ENCODE measurements at places on chromosomes 4 and X.
A peak's percentile ranks its signal among the peaks of the same experiment; 100 is the strongest.

GRCh38 chr4:81457345-81457744, 14.4 kb downstream of the RASGEF1B start:
- DNase-seq: no peak

- DNase-seq: no peak
Measured at GRCh38 chr4:8105306-8106100, 53.1 kb downstream of the ABLIM2 start.

DNA sequence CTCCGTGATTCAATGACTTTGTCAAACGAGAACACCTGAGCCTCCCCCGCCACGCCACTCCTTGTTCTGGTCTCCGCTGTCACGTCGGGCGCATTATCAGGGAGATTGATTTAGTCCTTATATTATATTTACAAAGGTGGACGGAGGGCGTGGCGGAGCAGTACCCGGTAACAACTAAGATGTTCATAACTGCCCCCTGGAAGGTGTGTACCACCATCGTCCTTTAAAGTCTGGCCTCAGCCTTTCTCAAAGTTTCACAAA, 284.2 kb downstream of the PACRGL start:
- no peak for DNase-seq

GRCh38 chr4:47913861-47914219, 543 bp downstream of the NFXL1 start:
- DNase-seq: no peak

- peak; percentile 30 for DNase-seq
Measured at GRCh38 chrX:101658661-101659491, 774 bp downstream of the ARMCX2 start.

DNA sequence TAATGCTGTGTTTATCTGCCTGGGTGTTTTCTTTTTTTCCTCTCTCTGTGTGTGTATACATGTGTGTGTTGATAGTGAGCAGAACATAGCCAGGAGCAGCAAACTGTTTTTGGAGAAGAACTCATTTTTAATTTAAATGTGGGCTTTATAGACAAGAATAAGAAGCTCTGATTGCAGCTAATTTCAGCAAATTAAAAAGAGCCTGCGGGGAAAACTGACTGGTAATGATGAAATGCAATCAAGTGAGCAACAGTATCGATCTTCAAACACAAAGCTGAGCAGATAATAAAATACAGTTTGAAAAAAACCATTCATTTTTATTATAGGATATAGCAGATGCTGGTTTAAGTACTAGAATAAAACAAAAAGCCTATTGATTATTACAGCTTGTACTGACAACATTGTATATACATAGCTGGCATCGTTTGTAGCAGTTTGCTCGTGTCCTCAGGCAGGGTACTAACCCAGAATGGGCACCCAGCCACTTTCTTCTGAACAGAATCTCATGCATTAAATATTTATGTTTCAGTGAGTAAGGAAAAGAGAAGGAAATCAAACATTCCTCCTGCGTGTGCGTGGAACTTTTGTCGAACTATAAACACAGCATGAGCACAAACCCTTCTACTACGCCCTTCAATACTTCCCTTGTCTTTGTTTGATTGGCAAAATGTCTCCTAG, 73.5 kb upstream of the ZFP42 start:
- DNase-seq: no peak

- DNase-seq: no peak
Measured at GRCh38 chrX:92231391-92231790, 452.2 kb downstream of the PCDH11X start.

GRCh38 chr4:2963966-2964471, 648 bp downstream of the GRK4 start:
- DNase-seq: no peak

DNA sequence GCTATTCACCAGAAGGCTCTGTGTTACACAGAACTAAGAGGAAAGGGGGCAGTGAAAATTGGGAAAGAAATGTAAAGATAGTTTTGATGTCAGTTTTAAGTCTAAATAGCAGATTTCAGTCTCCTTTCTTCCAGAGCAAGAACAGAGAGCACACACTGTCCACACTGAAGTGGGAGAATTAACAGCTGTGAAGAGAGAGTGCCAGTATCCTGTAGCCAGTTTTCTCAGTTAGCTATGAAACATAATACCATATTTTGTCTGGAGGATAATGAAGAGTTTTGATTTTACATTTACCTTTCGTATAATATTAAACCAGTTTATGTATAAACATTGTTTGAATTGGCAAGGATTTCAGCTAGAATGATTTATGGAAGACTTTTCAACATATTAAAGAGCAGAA, 35.1 kb downstream of the FBXO8 start:
- no peak for DNase-seq

DNA sequence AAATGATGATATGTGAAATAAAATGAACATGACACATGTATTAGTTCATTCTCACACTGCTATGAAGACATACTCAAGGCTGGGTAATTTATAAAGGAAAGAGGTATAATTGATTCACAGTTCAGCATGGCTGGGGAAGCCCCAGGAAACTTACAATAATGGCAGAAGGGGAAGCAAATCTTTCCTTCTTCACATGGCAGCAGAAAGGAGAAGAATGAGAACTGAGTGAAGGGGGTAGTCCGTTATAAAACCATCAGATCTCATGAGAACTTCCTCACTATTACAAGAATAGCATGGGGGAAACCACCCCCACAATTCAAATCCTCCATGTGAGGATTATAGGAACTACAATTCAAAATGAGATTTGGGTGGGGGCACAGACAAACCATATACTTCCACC, 243.9 kb upstream of the GYPA start:
- no peak for DNase-seq

GRCh38 chr4:38177641-38178391, 217.6 kb downstream of the PTTG2 start:
- no peak for DNase-seq

DNA sequence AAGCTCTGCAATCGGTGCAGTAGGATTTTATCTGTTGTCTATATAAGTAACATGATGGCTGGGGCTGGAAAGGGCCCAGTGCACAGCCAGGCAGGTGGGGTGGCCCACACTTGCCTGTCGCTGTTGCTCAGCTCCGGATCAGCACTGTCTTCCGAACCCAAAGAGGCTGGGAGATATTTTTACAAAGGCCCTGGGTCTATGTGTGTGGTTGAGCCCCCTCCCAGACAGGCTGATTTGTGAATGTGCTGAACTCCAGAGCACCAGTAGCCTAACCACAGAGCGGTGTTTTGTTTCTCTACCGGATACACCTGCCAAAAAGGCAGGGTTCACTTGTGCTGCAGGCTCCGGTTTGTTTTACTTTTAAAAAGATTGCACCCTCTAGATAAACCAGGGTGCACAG, 33.5 kb upstream of the CHRNA9 start:
- DNase-seq: no peak

DNA sequence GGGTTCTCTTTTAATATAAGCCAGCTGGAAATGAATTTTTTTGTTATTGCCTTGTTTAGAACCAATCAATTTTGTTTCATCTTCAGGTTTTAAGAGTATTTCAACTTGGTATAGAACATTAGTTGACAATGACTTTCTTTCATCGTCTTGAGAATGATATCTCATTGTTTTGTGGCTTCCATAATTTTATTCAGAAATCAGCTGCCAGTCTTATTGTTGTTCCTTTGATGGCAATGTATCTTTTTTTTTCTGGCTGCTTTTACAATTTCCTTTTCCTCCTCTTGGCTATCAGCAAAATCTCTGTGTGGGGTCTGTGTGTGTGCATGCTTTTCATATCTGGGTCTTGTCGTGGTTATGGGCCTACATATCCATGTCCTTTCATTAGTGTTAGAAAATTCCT, 1536.4 kb upstream of the TENM3 start:
- DNase-seq: no peak

DNA sequence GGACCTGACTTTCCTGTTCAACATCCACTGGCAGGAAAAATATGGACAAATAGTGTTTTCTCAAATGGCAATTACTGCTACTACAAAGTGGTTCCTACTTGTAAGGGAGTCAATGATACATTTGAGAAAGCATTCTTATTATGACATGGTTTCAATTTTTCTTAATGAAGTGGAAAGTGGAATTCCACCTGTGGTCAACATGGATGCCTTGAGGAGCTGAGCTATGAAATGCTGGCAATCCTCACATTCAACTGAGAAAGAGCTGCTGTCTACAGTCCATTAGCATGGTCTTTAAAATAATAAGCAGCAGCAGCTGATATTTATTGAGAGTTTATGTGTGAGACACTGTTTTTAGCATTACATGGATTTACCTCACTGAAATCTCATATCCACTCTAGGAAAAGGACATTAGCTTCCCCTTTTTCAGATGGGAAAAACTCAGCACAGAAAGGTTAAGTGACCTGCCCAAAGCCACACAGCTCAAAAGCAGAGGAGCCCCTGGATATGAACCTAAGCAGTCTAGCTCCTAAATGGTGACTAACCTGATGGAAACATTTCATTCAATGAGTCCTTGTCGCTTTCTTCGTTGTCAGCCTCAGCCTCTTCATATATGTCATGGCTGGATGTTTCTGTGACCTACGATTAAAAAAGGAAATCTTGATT, 29.2 kb downstream of the MAP7D3 start:
- DNase-seq: no peak

DNA sequence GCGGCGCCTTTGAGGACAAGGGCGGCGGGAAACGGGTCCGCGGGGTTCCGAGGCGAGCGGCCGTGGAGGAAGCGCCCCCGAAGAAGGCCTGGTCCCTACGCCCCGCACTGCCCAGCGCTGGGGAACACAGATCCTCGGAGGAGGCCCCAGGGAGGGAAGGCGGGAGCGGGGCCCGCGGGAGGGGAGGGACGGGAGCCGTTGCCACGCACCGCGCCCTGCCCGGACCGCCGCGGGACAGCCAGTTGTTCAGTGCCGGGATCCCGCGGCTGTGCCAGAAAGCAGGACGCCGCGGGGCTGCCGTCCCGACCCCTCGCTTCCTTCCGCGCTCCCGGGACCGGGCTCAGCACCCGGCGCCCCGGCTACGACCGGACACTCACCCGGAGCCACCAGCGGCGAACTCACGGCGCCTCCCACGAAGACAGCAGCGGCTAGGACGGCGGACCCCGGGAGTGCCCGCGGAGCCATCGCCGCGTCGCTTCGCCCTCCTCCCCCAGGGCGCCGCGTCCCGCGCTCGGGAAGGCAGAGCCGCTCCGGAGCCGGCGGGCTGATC, 278 bp downstream of the RELL1 start:
- no peak for DNase-seq

GRCh38 chr4:161546902-161547301, 616.9 kb downstream of the FSTL5 start:
- no peak for DNase-seq

- DNase-seq: no peak
Measured at GRCh38 chr4:23934223-23934622, 44.4 kb upstream of the PPARGC1A start.

DNA sequence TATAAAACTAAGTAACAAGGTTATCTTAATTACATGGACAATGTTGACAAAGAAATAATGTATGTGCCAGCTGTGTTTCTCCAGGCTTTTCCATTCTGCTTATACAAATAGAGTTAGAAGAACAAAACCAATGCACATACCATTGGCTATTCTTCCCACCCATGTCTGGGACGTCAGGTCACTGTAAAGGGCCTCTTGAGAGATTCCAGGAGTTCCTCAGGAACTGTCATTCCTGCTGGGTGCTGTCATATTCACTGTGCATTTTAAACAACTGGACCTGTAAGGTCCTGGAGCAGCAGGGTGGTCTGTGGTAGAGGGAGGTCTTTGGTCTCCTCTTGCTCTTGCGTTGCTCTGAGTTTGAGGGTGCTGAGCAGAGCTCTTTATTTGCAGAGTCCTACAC, 74.6 kb upstream of the AP1S2 start:
- DNase-seq: no peak

DNA sequence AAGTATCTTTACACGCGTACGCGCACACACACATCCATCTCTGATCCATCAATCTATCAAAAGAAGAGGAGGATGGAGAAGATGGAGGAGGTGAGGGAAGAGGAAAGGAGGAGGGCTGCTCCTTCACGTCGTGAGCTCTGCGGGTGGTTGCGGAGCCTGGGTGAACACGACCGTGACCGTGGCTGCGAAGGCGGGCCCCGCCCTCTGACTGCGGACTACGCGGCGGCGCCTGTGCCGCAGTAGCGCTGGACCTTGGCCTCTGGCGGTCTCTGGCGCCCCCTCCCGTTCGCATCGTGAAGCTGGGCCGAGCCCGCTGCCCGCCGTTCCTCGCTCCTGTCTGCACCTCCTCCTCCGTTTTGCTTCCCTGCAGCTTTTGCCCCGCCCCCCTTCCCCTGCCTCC, 37.7 kb upstream of the ARAF start:
- peak; percentile 15 for DNase-seq

DNA sequence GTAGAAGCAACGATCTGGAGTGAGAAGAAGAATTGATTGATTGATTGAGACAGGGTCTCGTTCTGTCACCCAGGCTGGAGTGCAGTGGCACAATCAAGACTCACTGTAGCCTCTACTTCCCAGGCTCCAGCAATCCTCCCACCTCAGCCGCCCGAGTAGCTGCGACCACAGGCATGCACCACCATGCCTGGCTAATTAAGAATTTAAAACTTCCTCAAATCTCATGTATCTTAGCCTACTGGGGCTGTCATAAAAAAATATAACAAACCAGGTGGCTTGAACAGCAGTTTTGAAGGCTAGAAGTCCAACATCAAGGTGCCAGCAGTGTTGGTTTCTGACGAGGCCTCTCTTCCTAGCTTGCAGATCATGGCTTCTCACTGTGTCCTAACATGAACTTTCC, 18.3 kb upstream of the TBC1D9 start:
- DNase-seq: no peak

- DNase-seq: no peak
Measured at GRCh38 chr4:88144048-88144447, 14.4 kb downstream of the ABCG2 start.

DNA sequence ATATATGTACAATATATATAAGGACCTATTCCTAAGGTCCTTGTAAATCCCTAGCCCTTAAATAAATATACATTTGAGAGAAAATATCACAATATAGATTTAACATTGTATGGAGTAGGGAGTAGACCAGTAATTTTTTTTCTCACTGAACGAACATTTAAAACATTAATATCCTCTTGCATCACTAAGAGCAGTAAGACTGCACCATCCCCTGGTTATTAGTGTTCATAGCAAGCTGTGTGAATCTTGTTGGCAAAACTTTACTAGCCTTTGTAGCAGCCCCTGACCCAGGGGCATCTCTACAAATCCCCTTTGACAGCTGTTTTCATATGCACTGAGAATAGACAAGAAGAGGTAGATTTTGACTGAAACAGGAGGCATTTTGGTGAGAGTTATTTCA, 146.5 kb downstream of the IL1RAPL2 start:
- no peak for DNase-seq

DNA sequence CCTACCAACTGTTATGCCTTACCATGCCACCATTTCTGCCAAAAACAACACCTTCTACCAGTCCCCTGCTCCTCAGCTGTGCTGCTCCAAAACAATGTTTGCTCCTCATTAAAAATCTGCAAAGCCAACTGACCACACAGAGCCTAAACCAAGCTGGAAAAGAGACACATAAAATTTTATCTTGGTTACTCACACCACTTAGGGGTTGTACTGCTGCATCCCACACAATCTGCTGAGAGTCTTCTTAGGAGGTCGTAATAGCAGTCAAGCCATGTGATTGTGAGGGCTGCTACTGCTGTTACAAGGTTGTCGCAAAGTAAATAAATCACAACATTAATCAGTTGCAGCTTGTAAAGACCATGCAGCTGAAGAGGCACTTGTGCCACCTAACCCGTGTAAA, 607.4 kb upstream of the FAM241A start:
- DNase-seq: no peak

Data from C1 segment of cervical spinal cord (tissue), 14 donors.